Epithelial cell of proximal tubule (primary cell): ENCODE measurements at places on chromosomes 16 and 17.

DNA sequence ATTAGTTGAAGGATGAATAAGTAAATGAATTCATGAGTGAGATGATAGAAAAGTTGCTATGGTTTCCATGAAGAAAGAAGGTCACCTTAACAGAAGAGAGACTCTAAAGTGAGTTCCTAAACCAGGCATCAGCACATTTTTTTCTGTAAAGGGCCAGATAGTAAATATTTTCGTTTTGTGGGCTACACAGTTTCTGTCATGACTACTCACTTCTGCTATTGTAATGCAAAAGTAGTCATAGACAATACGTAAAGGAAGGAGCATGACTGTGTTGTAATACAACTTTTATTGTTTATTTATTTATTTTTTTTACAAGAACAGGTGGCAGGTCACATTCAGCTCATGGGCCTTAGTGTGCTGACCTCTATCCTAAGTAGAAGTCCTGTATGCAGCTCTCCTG lies 426.1 kb upstream of the DYNLRB2 start:
- no peak for DNase-seq

GRCh38 chr16:78213751-78214150 lies 114.3 kb downstream of the WWOX start:
- no peak for DNase-seq

GRCh38 chr16:75011634-75012307 lies 12.9 kb downstream of the ZNRF1 start:
- DNase-seq: peak; percentile 51

- no peak for DNase-seq
Observed at GRCh38 chr17:43216762-43217613, 5.3 kb downstream of the TMEM106A start.
